ENCODE measurements at places on chromosomes 16 and 17.
A peak's percentile ranks its signal among the peaks of the same experiment; 100 is the strongest.

GRCh38 chr17:44350733-44351226 lies 5.7 kb downstream of the GRN start:
- peak; percentile 65 for DNase-seq

DNA sequence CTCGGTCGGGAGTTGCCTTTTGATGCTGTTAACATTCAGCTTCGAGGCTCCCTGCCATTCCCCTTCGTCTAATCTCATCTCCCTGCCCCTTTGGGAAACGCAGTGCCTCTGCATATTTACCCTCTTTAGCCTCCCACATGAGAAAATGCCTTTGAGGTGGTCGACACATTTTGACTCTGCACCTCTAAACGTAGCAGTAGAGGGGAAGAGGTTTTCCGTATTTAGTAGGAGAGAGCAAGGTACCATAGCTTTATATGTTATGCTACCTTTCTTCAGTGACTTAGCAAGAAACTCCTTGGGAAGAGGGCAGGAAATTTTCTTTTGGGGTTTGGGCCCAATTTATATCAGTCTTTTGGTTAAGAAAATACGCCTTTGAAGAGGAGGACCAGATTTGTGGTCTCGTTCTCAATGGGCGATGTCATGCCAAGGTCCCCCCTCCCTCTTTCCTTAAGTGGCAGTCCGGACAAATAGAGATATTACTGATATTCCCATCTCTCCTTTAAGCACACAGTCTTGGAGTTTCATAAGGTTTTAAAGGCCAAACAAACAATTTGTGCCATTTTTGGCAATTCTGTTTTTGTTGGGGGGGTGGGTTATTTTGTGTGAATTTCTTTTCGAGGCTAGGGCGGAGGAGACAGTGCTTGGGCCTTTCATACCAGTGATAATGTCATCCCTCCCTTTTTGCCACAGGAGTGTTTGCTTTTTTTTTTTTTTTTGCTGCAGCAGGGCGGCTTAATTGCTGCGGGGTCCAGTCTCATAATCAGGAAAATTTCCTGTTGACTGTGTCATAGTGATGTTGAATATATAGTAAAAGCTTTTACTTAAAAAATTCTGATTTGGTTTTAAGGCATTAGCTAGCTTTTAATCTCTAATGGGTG lies 1.5 kb downstream of the PAFAH1B1 start:
- no peak for DNase-seq

GRCh38 chr17:56850591-56850990 lies 16.6 kb downstream of the DGKE start:
- DNase-seq = no peak

DNA sequence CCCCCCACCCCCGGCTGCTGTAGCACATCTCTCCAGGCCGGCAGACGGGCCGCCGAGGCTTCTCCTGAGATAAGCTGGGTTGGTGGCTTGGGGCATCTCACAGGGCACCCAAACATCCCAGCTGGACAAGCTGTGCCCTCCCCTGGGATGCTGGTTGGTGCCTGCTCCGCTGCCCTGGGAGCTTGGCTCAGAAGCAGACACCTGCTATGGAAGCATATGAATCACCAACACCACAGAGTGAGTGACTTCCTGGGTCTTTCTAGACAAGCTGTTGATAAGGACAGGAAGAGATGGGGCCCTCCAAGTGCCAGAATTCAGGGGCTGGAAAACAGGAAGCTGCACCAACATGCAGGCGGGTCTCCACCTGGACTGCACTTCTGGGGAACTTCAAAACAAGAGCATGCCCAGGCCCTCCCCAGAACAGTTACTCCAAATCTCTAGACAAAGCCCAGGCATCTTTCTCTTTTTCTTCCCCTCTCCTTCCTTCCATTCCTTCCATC lies 13.7 kb downstream of the C16orf95 start:
- no peak for DNase-seq

DNA sequence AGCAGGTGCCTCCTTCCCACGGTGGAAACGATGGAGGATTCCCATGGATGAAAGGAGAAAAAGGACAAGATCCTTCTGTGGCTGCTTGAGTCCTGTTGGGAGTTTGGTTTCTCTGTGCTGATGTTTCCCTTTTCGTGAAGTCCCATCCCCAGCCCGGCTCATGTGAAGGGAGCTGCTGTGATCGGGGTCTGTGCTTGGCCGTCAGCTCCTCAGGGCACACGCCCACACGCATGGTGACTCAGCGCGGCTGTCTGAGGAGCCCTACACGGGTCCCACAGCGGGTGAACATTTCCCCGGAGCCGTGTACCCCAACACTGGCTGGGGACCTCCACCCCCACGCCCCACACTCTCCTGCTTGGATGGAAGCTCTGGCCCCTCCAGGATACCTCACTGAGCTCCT lies 44.5 kb upstream of the SSTR5 start:
- DNase-seq = no peak

GRCh38 chr17:17628388-17629008 lies 37.0 kb upstream of the PEMT start:
- no peak for DNase-seq

DNA sequence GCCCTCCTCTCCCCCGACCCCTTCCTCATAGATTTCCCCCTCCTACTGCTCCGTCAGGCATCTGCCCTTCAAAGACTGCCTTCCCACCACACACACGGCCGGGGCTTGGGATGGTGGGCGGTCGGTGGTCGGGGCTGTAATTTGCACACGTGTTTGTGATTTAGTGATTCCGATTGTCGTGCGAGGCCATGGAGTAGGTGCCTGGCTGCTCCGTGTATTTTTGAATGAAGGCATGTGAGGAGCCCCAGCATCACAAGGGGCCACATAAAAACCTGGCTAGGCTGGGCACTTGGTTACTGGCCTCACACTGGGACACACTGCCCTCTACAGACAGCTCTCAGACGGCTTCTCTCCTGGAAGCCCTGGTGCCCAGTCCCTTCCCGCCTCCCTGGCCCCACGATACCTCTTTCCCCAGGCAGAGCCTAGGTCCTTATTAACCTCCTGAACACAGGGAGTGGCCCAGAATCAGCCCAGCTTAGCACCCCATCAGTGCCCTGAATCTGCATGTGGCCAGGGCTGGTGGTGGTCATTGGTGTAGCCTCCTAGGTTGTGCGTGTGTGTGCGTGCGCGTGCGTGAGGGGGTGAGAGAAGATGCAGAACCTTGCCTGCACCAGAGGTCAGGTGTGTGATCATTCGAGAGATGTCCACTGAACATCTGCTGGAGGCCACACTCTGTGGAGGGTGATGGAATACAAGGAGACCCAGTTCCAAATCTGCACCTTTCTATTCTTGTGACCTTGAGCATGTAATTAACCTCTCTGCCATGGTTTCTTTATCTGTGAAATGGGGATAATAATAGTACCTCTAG lies 1.3 kb upstream of the SOCS1 start:
- DNase-seq = peak; percentile 72

GRCh38 chr16:67767953-67768352 lies 38.4 kb downstream of the RANBP10 start:
- DNase-seq = no peak

- DNase-seq = peak; percentile 83
Measured at GRCh38 chr16:87465306-87465705, 27.5 kb downstream of the ZCCHC14 start.

DNA sequence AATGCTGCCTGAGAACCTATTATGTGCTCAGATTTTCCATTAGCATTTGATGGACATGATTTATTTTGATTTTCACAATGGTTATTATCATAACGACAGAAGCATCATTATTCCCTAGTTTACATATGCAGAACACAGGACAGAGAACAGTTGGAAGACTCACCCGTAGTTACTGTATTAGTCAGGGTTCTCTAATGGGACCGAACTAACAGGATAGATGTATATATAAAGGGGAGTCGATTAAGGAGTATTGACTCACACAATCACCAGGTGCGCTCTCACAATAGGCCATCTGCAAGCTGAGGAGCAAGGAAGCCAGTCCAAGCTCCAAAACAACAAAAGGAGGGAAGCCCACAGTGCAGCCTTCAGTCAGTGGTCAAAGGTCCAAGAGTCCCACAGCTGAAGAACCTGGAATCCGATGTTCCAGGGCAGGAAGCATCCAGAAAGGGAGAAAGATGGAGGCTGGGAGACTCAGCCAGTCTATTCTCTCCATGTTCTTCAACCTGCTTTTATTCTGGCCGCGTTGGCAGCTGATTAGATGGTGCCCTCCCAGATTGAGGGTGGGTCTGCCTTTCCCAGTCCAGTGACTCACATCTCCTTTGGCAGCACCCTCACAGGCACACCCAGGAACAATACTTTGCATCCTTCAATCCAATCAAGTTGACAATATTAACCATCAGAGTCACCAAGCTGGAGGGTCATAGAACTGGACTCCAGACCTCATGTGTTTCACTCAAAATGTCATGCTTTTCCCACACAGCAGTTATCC lies 92.7 kb upstream of the XYLT1 start:
- DNase-seq = no peak

GRCh38 chr17:16878606-16879005 lies 93.3 kb downstream of the TNFRSF13B start:
- DNase-seq = no peak

DNA sequence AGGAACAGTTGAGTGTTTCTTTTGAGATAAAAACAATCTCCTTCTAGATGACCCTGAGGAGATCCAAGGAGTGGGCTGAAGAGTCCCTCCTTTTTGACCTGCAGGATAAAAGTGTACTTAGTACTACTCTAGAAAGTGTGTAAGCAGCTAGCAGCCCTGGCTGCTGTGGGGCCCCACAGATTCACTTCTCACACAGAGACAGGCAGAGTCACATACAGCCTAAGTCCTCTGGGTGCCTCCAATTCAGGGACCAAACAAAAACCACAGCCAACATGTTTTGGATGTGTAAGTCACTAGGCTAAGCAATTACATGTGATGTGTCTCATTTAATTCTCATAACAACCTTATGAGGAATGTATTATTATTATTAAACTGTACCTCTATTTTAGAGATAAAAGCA lies 97.1 kb downstream of the TMEM100 start:
- DNase-seq = no peak

DNA sequence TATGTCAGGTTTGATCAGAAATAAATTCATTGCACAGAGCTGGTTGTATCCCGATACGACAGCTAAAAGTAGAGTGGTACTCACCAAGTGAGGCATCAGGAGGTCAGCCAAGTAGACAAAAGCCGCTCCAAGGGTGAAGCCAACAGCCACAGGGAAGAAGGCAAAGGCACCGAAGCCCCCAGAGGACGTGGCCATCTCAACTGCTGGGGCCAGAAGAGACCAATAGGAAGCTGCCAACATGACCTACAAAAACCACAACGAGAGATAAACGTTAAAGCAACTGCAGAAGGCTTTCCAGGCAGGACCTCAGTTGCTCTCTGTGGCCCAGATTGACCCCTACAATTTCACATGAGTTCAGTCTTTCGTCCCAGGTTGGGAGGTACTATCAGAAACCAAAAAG lies 61.0 kb downstream of the SLC39A11 start:
- no peak for DNase-seq

DNA sequence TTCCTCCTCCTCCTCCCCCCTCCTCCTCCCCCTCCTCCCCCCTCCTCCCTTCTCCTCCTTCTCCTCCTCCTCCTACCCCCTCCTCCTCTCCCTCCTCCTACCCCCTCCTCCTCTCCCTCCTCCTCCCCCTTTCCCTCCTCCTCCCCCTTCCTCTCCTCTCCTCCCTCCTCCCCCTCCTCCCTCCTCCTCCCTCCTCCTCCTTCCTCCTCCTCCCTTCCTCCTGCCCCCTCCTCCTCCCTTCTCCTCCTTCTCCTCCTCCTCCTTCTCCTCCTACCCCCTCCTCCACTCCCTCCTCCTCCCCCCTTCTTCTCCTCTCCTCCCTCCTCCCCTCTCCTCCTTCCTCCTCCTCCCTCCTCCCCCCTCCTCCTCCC lies 6.6 kb upstream of the PDP2 start:
- DNase-seq = no peak

- DNase-seq = no peak
Measured at GRCh38 chr17:9350080-9350479, 225.5 kb downstream of the STX8 start.

- peak; percentile 88 for DNase-seq
Measured at GRCh38 chr17:44919885-44920564, 4.7 kb upstream of the GFAP start.

DNA sequence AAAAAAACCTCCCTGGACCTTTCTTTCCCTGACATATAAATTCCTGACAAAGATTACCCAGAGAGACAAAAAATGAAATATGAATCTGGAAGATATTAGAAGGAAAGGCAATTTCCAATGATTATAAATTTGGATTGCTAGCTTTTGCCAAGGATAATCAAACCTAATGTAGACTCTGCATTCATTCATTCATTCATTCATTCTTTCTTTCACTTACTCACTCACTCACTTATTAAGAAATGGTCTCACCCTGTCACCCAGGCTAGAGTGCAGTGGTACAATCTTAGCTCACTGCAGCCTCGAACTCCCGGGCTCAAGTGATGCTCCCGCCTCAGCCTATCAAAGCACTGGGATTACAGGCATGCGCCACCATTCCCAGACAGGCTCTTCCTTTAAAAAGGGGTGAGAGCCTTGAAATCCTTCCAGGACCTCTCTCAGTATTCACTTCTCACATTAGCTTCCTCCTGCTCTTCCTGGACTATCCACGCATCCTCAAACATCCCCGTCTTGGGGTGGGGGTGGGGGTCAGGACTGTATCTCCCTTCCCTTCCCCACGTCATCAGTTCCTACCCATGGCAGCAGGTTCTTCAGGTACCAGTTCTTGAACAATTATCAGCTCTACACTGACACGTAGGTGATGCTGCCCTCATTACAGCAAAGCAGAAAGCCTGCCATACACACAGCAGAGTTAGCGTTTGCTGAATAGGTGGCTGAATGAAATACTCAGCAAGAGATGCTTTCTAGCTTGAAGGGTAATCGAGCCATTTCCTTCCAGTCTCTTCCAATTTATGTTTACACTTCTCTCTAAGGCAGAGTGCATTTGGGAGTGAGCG lies 19.8 kb downstream of the PRPSAP1 start:
- no peak for DNase-seq

- DNase-seq = peak; percentile 61
Measured at GRCh38 chr17:67258821-67259468, 13.9 kb upstream of the HELZ start.

GRCh38 chr16:84741340-84741830 lies 41.6 kb downstream of the USP10 start:
- DNase-seq = no peak

DNA sequence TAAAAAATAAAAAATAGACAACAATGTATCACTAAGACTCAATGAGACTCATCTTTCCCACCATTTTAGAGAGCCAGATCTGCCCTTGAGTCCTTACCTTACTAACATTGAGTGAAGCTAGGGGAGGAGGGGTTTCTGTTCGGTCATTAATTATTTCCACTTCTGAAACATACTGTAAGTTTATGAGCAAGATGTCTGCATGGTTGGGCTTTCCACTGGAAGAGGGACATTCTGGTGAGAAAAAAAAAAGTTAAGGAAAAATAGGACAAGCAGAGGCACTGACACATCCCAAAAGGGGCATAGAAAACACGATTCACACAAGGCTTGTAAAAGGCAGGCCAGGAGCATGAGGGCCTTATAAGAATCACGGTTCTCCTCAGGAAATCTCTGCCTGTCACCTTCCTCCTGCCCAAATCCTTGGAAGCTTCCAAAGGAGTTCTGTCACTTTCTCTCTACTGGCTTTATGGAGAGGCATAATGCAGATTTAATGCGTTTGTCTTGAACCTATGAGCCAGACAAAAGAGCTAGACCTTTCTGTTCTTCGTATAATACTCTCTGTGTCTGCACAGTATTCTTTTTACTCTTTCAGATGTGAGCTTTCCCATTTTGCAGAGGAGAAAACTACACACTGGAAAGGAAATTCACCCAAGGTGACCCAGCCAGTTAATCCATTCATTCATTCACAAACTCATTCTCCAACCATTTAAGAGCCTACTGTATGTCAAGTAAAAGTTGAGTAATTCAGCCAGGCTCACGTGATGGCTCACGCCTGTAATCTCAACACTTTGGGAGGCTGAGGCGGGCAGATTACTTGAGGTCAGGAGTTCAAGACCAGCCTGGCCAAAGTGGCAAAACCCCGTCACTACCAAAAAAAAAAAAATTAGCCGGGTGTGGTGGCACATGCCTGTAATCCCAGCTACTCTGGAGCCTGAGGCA lies 2.5 kb downstream of the LSM12 start:
- DNase-seq = no peak

Measured in AML-193 (cell line).